ENCODE measurements at places on chromosomes 11 and 22.

DNA sequence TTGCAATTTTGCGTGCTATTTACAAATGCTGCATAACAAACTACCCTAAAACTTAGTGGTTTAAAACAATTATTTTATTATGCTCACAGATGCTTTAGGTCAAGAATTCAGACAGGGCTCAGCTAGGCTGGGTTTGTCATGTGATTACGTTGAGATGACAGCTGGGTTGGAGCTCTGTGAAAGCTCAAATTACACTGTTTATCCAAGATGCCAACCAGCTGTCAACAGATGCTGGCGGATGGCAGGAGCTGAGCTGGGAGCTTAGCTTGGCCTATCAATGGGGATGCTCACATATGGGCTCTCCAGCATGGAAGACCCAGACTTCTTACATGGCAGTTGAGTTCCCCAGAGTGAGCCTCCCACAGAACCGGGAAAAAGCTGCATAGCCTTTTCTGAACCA lies 62.7 kb downstream of the STK33 start:
- no peak for DNase-seq

GRCh38 chr22:36452250-36452977 lies 29.0 kb downstream of the TXN2 start:
- DNase-seq = no peak

- DNase-seq = no peak
Measured at GRCh38 chr22:37657590-37658132, 862 bp upstream of the PDXP start.

GRCh38 chr22:45837508-45837907 lies 139.5 kb downstream of the WNT7B start:
- no peak for DNase-seq

- no peak for DNase-seq
Measured at GRCh38 chr11:64034411-64034811, 1.3 kb upstream of the FLRT1 start.

DNA sequence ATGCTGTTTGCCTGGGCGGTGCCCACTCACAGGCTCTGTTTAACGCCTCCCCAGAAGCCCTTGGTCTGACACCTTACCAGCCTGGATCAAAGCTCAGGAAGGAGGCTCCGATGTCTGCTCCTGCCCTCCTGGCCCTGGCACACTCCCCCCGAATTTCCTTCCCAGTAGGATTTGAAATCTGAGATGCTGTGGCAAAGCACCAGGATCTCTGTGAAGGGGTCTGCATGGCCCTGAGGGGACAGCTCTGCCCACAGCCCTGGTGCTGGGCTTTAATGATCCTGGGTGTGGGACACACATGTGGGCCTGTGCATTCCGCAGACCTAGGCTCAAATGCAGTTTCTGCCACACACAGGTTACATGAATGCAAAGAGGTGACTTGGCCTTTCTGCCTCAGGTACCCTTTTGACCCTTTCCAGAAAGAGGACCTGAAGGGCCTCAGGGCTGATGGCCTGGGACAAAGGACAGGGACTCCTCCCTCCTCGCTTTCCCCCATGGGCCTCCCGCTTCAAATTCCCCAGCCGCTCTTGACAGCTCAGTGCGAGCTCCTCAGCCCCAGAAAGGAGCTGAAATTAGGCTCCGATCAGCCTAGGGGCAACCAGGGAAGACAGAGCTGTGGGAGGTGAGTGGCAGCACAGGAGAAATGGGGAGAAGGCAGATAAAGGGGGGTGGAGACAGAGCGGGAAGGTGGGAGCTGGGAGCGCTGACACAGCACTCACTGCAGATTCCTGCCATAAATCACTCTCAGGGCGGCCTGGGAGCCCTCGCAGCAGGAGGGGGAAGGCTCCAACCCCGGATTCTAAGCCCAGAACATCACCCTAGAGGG lies 41.3 kb downstream of the TRIM29 start:
- DNase-seq = no peak

Data from body of pancreas (tissue), 4 donors.